ENCODE measurements at places on chromosomes 3 and 15. TPM values are rescaled to one million over a fixed set of nuclear protein-coding genes. Genes with fewer than 3 reads are reported as not detected.
A peak's percentile ranks its signal among the peaks of the same experiment; 100 is the strongest.

- DNase-seq, result no peak
Measured at GRCh38 chr15:100353449-100353848, 11.7 kb upstream of the ADAMTS17 start.

The CLEC3B gene
- not detected for total RNA-seq

DNA sequence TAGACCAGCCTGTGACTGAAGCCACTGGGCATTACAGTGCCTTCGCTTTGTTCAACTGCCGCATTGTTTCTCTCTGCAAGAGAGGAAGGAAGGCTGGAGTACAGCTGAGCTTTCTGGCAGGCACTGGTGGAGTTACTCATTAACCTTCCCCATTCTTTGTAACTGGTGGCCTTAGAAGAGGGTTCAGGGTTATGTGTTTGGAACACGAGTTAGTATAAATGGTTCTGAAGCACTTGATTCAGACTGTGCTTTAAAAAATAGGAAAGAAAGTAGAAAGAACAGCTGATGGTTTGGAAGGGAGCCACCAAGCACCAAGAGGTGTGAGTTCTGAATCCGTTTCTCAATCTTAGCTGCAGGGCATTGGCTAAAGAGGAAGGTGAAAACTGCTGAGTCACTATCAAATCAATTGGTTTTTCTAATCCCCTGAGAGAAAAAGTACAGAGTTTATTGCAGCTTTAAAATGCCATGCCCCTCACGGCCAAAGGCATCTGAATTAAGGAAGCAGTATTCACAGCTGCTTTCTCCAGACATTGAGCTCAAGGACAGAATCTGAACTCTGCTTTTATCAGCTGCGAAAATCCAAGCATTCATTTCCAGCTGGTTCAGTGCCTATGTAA lies 3.6 kb downstream of the HGD start:
- DNase-seq, result peak; percentile 84

The IL17RD gene
- total RNA-seq, result 1.6 TPM

DNA sequence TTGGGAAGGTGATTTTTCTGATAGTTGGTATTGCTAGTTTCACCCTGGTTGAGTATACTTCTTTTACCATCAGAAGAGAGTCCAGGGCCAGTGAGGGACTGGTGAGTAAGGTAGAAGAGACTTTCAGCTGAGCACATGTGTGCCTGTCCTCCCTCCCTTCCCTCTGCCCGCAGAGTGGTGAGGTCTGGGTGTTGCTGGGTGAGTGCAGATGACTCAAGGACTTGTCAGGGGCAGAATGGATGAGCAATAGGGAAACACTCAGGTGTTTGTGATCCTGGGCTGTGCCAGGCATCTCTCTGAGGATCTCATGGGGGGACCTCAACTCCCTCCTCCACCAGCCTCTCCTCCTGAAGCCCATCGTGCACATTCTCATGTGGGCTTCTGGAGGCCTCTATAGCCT lies 76.0 kb upstream of the GSK3B start:
- DNase-seq, result peak; percentile 97

- DNase-seq, result peak; percentile 37
Measured at GRCh38 chr3:33388374-33389100, 51.7 kb downstream of the UBP1 start.

DNA sequence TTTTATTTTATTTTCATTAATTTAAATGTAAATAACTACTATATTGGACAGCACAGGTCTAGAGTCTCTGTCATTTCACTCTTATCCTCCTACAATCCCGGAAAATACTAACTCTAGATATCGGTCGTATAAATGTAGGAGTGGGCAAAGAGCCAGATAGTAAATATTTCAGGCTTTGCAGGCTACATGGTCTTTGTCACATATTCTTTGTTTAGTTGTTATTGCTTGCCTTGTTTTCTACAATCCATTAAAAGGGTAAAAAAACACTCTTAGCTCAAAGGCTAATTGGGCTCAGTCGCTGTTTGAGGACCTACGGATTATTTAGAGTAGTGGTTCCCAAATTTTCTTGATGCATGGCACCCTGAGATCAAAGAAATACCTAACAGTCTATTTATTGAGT lies 1.7 kb downstream of the KNL1 start:
- DNase-seq, result no peak

GRCh38 chr3:48151807-48152427 lies 36.3 kb downstream of the CDC25A start:
- no peak for DNase-seq

DNA sequence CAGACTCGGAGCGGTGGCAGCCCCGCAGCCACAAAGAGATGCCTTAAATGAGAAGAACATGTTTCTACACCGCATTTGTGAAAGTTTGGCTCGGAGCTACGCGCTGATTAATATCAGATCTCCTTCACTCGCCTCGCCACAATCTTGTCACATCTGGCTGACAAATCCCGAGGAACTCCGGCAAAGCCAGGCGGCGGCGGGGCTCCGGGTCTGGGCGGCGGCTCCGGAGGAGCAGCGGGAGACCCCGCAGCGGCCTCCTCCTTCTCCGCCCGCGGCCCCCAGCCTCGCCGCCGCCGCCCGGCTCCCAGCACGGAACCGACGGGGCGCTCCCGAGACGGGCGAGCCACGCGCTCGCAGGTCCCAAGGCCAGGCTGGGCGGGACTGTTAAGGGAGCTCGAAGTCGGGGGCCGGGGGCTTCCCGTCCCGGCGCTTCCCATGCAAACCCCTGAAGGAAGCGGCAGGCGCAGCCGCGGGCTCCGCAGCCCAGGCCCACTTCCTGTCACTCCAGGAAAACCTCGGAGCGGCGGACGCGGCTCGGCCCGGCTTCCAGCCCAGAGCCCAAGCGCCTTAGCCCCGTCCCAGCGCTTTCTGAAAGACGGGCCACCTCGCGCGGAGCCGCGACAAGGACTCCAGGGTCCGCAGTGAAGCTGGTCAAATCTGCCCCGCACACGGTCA lies 1.2 kb downstream of the BNC1 start:
- DNase-seq, result no peak

GRCh38 chr3:128619146-128619890 lies 31.3 kb downstream of the RPN1 start:
- DNase-seq, result peak; percentile 84

GRCh38 chr3:18411541-18411940 lies 13.6 kb downstream of the SATB1 start:
- DNase-seq, result no peak

DNA sequence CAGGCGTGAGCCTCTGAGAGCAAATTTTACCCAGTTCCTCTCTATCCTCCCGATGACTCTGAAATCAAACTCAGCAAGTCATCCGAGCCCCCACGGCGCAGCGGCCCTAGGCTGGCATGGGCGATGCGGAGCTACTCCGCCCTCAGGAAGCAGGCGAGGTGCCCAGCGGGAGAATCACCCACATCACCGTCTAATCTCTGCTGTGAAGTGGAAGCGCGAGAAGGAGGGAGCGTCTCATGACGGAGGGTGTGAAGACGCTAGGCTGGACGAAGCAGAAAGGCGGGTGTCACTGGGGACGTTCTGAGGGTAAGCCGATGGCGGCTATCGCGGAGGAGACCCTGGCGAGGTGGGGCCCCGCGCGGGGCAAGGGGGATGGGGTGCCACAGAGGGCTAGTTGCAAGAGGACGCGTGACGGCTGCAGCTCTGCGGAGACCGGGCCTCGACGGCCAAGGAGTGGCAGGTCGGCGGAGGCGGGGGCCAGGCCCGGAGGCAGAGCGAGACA lies 9.1 kb upstream of the GNAI2 start:
- DNase-seq, result peak; percentile 65

DNA sequence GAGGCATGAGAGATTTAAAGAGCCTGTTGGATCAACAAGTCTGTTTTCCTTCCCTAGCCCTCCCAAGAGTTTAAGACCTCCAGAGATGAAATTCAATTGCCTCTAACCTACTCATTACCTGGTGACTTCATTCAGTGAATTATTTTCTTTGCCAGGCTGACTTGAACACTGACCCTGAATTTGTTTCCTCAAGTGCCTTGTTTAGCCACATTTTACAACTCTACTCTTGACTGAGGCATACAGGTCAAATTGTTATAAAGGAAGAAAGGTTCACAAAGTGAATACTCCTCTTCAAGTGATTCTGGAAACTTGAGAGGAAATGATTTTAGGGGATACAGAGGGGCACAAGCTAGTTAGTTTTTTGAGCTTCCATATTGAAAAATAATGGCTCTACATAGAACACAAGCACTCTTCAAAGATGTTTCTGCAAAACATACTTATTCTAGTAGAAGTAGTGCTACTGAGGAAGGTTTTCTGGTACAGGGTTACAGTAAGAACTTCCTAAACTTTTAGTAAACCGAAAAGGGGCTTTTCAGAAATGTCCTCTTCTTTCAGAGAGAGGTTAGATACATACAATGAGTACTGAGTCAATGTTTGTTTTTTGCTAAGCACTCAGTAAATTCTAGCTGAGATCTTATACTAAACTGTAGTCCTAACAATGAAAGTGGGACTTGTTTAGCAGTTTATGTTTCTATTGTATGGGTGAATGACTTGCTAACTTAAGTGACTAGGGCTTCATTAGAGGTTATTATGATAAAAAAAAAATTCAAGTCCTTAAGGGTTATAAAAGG lies 137.4 kb upstream of the SATB1 start:
- no peak for DNase-seq

The ISLR2 gene
- total RNA-seq, result 0.17 TPM

DNA sequence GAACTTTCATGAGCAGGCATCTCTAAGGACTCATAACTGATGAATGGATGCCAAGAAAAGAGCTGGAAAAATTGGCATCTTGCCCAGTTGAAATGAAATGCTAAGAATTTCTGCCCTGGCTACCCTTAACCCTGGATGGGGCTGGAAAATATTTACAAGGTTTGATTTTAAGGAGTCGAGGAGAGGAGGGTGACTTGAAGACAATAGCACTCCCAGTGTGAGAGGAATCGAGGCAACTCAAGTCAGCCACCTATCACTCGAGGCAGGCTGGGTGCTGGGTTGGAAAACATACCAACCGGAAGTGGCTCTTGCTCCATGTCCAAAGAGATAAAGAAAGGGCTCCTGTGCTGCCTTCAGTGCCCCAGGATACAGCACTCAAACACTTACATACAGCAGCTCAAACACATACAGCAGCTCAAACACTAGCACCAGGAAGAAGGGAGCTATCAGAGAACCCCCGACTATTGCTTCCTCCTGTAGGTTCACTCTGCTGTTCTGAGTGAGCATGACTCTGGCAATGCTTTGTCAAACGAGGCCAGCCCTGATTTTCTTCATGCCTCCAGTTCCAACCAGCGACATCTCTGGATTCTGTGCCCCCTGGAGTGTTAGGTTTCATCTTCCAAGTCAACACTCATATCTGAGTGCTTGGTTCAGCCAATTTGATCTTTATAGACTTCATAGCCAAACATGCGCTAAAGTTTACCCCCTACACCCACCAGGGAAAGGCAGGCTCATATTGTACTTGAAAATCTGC lies 4.9 kb downstream of the PRICKLE2 start:
- peak; percentile 72 for DNase-seq

GRCh38 chr3:84724877-84725276 lies 233.9 kb upstream of the CADM2 start:
- peak; percentile 19 for DNase-seq

DNA sequence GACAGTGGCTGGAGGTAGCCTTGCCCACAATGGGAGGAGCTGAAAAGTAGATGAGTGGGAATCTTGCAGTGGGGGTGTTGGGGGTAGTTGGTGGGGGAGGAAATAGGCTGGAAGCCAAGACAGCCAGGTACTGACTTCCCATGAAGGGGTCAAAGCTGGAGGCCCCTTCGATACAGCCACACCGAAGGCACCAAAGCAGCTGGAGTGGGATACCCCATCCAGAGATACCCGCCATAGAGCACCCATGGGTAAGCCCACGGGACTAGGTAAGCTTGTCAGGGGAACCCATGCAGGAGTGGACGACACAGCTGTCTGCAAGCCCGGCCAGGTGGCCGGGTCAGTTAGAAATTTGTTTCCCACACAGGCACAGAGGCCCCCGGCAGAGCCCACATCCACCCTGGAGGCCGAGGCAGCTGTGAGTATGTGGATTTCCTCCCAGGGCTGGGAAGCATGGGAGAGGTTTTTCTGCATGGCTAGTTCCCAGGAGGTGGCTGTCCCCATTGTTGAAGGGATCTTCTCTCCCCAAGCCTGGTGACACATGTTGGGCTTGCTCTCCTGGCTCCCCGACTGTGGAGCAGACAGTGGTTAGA lies 28.6 kb downstream of the PRR23E start:
- DNase-seq, result no peak

- DNase-seq, result no peak
Measured at GRCh38 chr3:127030508-127031412, 47.8 kb downstream of the PLXNA1 start.

GRCh38 chr3:39103791-39104552 lies 3.5 kb downstream of the GORASP1 start:
- no peak for DNase-seq

- DNase-seq, result no peak
Measured at GRCh38 chr3:31357451-31357850, 175.3 kb upstream of the STT3B start.

The HACD3 gene
- 104 TPM for total RNA-seq

The CD200R1L gene
- 0.22 TPM for total RNA-seq

DNA sequence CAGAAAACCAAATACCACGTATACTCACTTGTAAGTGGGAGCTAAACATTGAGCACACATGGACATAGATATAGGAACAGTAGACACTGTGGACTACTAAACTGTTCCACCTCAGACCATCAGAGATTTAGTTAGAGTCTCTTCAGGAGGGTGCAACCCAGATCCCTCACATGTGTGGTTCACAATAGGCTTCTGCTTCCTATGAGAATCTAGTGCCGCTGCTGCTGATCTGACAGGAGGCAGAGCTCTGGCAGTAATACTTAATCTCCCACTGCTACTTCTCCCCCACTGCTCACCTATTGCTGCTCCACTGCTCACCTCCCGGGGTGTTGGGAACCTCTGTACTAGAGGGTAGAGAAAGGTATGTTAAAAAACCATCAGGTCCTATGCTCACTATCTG lies 533.3 kb downstream of the NSUN3 start:
- no peak for DNase-seq

The ROBO1 gene
- 19.0 TPM for total RNA-seq

GRCh38 chr3:197298945-197299854 lies 788 bp upstream of the DLG1 start:
- peak; percentile 74 for DNase-seq

The SLC24A5 gene
- total RNA-seq, result not detected

GRCh38 chr15:66707310-66708082 lies 5.5 kb downstream of the SMAD6 start:
- peak; percentile 20 for DNase-seq

The SATB1 gene
- 0.89 TPM for total RNA-seq

GRCh38 chr3:98688363-98688762 lies 74.8 kb upstream of the ST3GAL6 start:
- no peak for DNase-seq

DNA sequence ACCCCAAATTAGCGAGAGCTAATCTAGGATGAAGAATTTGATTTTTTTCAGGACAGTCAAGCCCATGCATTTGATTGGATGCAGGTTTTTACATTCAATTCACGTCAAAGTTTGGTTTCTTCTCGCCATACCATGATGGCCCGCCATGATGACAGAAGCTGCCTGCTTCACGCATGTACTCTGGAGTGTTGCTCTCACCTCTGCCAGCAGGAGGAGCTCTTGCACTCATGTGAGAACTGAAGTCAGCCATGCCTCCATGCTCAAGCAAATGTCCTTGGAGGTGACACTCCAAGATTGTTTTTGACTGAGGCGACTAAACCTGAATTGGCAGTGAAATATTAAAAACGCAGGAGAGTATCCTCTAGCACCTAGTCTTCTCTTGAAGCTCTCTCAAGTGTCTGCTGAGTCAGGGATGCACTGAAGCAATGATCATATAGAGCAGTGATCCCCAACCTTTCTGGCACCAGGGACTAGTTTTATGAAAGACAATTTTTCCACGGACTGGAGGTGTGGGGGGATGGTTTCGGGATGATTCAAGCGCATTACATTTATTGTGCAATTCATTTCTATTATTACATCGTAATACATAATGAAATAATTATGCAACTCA lies 120.9 kb downstream of the SAMMSON start:
- peak; percentile 57 for DNase-seq

GRCh38 chr3:152737021-152737908 lies 97.7 kb upstream of the P2RY1 start:
- DNase-seq, result peak; percentile 58

Data from M059J (cell line).